AG09309 (cell line): ENCODE measurements at places on chromosomes 11 and 22.

DNA sequence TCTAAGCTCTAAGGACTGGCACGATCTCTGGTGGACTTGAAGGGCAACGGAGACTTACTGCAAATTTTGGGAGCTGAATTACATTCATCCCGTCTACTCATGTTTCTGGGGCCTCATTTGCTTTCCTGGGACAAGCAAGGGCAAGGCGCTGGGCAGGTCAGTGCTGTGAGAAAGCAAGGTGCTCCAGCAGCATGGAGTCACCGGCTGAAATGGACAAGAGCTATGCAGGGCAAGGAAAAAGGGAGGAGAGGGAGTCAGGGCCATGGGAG, 25.6 kb downstream of the FLI1 start:
- DNase-seq: no peak

DNA sequence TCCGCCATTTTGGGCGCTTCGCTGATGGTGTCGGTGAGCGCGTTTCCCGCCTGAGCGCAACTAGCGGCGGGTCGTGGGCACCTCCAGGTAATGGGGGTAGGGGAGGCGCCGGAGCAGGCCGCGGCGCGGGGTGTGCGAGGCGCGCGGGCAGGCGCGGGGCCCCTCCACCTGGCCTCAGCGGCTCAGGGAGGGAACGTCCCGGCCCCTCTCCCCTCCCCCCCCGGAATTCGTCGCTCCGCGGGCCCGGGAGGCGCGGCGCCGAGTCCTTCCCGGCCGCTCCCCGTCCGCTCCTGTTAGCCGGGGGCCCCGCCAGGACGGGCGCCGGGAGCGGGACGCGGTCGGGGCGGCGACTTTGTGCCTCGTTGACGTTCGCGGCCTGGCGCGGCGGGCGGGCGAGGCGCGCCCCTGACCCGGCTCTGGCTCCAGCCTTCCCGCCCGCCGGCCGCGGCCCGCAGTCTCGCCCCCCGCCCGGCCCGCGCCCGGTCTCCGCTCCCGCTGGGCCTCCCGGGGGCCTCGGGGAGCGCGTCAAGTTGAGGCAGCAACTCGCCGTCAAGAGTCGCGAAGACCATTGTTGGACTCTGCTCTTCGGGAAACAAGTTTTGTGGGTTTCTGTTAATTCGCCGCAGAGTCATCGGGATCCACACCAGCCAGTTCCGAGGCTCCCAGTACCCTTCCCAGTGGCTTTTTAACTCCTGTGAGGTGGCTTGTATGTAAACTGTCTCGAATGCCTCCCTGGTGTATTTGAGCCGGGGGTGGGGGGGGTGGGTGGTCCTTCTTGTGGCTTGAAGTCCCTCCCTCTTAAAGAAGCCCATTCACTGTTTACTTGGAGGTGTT, at the start of gene PPP6R3:
Gene PPP6R3, plus strand, starts transcription at position 12 of the 834 bp plus-strand sequence. CDS start 76,913 bp downstream, outside the sequence.
- DNase-seq: no peak

DNA sequence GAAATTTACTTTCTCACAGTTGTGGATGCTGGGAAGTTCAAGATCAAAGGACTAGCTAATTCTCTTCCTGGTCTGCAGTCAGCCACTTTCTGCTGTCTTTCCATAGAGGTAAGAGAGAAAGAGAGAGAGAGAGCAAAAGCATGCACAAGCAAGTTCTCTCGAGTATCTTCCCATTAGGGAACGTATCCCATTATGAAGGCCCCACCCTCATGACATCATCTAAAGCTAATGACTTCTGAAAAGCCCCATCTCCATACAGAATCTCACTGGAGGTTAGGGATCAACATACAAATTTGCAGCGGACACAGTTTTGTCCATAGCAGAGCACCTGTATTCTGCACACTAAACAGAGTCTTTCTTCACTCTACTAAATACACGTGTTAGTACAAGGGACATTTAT, 17.4 kb upstream of the SLC22A9 start:
- no peak for DNase-seq

DNA sequence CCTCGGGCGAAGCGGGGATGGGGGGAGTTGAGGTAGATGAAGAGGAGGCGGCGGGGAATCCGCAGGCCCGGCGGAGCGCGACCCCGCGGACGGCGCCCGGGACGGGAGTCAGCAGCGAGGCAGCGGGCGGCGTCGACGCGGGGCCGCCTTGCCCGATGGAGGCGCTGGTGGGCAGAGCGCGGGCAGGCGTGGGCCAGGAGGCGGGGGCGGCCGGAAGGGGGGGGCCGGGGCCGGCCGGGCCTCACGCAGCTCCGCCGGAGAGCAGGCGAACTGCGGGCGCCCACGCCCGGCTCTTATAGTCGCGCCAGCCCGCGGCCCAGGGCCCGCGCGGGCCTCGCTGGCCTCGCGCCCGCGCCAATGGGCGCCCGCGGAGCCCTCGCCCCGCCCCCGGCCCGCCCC, at the start of gene IGF2:
Gene IGF2, minus strand, starts transcription at position 267 of the 399 bp plus-strand sequence. CDS start 3,866 bp downstream, outside the sequence.
- DNase-seq: no peak

DNA sequence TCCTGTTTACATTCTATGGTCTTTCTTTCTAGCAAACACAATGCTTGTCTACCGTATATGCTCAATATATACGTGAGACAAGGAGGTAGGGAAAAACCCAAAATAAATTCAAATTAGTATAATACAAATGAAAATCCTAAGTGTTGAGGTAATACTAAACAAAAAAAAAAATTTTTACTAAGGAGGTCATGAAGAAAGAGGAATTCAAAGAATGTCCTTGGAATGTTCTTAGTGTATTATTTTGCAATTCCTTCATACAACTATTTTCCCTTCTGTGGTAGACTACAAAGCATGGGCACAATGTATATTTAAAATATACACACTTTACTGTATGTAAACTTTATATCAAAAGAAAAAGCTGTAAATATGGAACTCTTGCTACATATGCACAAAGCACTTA, 36.4 kb downstream of the PIK3C2A start:
- DNase-seq: peak; percentile 11

GRCh38 chr11:96279018-96279895, 63.7 kb downstream of the MAML2 start:
- DNase-seq: no peak

GRCh38 chr22:23580576-23581259, 628 bp upstream of the IGLL1 start:
- DNase-seq: no peak

GRCh38 chr22:19448076-19448607, 631 bp upstream of the C22orf39 start:
- no peak for DNase-seq

DNA sequence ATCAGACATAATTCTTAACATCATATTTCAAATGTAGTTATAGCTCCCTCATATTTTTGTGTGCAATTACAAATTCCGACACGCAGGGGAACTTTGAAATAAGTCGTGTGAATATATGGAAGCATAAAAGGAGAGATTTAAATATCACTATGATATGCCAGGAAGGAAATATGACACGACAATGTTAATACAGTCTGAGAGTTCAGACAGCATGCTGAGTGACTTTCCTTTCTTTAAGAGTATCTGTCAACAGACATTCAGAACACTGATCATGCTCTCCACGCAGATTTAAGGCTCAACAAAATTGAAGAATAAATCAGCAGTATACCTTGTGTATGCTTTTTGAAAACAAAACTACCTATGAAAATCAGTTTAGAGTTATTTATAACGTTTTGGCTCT, 232.6 kb upstream of the CARD18 start:
- no peak for DNase-seq

GRCh38 chr22:48259991-48260670, 1497.7 kb downstream of the TBC1D22A start:
- DNase-seq: no peak

- DNase-seq: no peak
Observed at GRCh38 chr11:7501894-7502293, 11.9 kb upstream of the PPFIBP2 start.

DNA sequence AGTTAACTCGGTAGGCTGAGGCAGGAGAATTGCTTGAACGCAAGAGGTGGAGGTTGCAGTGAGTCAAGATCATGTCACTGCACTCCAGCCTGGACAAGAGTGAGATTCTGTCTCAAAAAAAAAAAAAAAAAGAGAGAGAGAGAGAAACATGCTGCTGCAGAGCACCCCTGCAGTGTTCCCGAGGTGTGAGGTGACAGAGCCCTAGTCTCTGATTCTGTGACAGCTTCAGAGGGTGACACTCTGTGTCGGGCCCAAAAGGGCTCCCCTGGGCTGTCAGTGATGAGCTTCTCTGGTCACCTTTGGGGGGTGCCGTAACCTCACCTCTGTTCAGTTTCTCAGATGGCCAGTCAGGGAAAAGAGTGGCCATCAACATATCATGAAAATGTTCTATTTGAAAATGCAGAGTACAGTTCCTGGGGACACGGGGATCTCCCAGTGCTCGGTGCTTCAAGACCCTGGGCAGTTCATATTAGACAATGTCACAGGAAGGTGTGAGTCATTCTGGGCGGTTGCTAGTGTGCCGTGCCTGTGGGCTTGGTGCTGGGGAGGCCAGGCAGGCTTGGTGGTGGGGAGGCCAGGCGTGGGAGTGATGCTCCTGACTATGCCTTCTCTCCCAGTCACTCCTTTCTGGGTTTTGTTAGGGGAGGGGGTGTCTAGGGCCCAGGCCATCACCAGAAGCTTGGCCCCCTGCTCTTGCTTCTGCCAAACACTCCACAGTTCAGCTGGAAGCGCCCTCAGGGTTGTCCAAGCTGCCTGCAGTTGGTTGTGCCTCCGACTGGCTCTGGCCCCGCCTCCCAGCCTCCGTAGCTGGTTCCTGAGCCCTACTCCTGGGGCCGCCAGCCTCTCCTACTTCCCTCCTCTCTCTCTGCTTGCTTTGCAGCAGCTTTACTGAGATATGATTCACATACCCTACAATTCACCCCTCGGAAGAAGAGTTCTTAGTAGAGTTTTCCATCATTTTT, 52.5 kb upstream of the CLDN5 start:
- DNase-seq: peak; percentile 20

DNA sequence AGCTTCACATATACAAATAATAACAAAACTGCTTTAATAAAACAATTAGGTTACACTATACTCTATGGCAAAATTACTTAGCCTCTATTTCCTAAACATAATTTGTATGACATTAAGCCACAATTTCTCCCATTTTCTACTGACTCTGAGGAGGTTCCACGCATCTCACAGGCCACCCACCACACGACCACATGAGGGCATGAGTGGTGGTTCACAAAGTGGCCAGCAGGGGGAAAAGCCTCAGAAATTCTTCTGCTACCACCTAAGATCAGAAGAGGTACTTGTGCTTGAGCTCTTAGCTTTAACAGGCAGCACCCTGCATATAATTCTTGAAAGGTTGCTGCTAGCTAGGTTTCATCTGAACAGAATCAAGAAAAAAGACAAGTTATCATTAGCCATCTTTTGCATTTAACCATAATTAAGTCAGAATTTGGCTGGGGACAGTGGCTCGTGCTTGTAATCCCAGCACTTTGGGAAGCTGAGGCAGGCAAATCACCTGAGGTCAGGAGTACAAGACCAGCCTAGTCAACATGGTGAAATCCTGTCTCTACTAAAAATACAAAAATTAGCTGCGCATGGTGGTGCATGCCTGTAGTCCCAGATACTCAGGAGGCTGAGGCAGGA, 7.7 kb downstream of the LPXN start:
- DNase-seq: no peak

- no peak for DNase-seq
Observed at GRCh38 chr11:7586376-7586775, 72.6 kb downstream of the PPFIBP2 start.
